ENCODE measurements at places on chromosomes 5 and 9.

GRCh38 chr5:126682856-126683255 is 82.1 kb downstream of the PHAX start:
- no peak for DNase-seq

DNA sequence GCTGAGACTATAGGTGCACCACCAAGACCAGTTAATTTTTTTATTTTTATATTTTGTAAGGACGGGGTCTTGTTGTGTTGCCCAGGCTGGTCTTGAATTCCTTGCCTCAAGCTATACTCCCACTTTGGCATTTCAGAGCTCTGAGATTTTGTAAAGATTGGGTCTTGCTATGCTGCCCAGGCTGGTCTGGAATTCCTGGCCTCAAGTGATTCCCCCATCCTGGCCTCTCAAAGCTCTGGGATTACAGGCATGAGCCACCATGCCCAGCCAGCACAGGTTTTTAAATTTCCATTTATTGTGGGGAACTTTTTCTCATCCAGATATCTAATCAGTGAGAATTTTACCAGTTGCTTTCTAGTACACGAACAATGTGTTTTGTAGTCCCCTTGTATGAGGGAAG is 156.1 kb upstream of the VLDLR start:
- DNase-seq, result no peak

GRCh38 chr5:140690376-140690932 is 716 bp downstream of the HARS1 start:
- no peak for DNase-seq

DNA sequence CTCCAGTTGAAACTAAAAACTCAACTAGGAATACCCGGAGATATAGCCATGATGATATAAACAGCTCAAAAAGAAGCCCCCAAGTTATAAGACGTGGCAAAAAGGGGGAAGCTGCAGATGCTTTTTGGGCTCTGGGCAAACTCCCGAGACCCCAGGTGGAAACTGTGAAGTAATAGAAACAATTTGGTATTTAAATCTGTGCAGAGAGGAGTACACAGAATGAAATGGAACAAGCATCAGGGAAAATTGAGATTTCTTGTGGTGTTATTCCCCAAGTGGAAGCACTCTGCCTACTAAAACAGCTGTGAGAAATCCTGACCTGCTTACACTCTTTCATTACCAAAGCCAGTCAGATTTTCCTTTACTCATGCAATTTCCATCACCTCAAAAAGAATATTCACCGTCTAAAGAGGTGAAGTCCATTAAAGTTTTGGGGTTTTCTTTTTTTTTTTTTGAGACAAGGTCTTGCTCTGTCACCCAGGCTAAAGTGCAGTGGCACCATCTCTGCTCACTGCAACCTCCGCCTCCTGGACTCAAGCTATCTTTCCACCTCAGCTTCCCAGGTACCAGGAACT is 23.5 kb downstream of the SAXO1 start:
- DNase-seq, result no peak

DNA sequence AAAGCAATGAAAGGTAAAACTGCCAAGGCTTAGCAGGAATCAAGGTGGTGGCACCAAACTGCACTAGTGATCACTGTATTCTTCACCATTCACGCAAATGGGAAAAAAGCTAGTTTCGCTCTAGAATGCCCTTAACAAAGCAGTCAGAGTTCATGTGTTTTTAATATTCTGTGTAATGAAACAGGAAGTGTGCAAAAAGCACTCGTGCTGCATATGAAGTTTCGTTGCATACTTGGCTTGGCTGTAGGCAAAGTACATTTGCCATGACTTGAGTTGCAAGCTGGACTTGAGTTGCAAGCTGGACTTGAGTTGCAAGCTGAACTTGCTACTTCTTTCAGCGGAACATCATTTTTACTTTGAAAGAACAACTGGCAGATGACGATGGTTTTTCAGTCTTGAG is 55.4 kb downstream of the FOXI1 start:
- no peak for DNase-seq

DNA sequence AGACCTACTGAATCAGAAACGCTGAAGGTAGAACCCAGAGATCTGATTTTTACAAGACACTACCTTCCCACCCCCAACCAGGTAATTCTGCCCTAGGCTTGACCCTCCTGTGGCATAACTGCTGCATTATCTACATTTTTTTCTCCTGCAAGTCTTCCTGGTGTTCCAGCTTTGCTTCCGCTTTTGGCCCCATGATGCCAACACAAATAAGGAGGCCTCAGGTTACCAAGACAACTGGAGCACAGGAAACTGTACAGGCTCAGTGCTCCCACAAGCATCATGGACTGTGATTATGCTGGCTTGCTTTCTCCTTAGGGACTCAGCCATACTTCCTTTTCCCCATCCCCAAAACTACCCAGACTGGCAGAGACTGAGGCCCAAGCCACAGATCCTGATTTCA is 6.6 kb upstream of the MSMP start:
- DNase-seq, result no peak

GRCh38 chr5:141935538-141935937 is 11.9 kb downstream of the DELE1 start:
- no peak for DNase-seq

GRCh38 chr5:94545870-94546625 is 72.4 kb downstream of the KIAA0825 start:
- DNase-seq, result no peak

GRCh38 chr5:140671472-140672125 is 1.8 kb downstream of the DND1 start:
- no peak for DNase-seq

- DNase-seq, result no peak
These were observed 473.4 kb upstream of the PAPPA start for GRCh38 chr9:115680231-115680630.

GRCh38 chr5:179131321-179131835 is 71.2 kb downstream of the ZNF354C start:
- no peak for DNase-seq

- DNase-seq, result no peak
These were observed 737 bp downstream of the SLC1A3 start for GRCh38 chr5:36607114-36607571.

DNA sequence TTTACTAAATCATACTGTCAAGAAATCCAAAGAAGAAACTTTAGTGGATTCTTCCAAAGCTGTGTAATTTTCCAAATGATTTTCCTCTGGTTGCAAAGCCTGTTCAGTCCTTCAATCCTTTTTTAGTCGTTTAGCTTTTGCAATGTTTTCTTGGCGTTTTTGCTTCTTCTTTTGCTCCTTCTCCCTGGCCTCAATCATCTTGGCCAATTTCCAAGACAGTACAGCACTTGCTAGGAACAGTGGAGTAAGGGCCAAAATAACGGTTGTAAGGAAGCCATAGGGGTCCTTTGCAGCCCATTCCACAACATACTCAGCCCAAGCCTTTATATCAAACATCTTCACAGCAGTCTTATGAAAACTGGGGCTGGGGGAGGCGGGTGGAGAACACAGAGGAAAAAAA is 2.4 kb downstream of the SMIM15 start:
- no peak for DNase-seq

GRCh38 chr5:169805527-169805934 is 168.5 kb downstream of the DOCK2 start:
- DNase-seq, result no peak

GRCh38 chr5:140548791-140549190 is 1.3 kb downstream of the EIF4EBP3 start:
- no peak for DNase-seq

DNA sequence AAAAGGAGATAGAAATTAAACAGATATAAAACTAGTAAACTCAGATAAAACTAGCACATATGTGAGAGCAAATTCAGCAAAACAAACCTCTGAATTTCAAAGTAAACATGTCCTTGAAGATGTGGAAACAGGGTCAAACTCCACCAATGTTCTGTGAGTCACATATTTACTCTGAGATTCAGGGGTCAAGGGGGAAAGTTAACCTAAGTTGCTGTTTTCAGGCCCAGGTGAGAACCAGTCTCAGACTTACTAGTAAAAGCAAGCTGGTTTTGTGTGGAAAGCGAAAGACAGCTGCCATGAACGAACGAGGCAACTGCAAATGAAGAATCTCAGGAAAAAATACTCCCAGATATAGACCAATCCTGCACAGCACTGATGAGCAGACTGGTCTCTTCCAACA is 29.0 kb downstream of the PSMB7 start:
- DNase-seq, result no peak

DNA sequence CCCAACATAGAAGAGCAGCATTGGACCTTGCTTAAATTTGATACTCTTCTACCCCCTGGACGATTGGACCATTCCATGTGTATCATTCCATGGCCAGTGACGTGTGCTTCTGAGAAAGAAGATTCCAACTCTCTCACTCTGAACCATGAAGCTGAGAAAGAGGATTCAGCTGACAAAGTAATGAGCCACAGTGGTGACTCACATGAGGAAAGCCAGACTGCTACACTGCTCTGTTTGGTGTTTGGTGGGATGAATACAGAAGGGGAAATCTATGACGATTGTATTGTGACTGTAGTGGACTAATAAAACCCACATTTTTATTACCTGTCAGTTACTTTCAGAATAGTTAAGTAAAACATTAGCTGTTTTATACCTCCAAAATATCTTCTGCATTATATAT is 7.5 kb downstream of the HSPA5 start:
- no peak for DNase-seq

DNA sequence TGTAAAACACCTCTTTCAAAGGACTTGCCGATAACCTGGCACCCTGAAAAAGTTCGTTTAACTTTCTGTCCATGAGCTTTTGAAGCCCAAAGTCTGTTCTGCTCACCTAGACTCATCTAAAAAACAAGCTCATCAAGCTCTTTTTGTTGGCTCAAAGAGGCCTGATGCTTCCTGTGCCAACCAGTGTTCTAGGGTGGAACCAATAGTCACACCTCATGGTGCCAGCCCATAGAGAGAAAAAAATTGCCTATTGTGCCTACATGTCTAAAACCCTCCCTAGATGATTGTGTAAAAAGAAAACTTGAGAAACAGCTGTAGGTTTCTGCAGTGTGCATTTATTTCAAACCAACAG is 4.7 kb downstream of the SH3RF2 start:
- DNase-seq, result peak; percentile 30

DNA sequence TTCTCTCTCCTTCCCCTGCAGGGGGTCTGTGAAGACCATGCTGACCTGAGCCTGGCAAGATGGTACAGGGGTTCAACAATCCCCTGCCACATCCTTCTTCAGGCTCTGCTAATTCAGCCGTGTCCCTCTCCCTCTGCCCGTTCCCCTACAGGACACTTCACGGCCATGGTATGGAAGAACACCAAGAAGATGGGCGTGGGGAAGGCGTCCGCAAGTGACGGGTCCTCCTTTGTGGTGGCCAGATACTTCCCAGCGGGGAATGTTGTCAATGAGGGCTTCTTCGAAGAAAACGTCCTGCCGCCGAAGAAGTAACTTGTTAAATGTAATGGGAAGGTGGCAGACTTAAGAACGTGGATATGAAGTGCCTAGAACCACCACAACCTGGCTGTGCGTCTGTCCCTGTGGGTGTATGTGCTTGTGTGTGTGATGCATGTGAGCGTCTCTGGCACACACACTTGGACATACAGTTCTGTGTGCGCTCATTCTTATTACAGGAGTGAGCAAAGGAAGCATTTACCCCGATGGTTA is 6.9 kb upstream of the CCIN start:
- no peak for DNase-seq

- DNase-seq, result no peak
These were observed 268.2 kb downstream of the SH3GL2 start for GRCh38 chr9:17846948-17847655.

DNA sequence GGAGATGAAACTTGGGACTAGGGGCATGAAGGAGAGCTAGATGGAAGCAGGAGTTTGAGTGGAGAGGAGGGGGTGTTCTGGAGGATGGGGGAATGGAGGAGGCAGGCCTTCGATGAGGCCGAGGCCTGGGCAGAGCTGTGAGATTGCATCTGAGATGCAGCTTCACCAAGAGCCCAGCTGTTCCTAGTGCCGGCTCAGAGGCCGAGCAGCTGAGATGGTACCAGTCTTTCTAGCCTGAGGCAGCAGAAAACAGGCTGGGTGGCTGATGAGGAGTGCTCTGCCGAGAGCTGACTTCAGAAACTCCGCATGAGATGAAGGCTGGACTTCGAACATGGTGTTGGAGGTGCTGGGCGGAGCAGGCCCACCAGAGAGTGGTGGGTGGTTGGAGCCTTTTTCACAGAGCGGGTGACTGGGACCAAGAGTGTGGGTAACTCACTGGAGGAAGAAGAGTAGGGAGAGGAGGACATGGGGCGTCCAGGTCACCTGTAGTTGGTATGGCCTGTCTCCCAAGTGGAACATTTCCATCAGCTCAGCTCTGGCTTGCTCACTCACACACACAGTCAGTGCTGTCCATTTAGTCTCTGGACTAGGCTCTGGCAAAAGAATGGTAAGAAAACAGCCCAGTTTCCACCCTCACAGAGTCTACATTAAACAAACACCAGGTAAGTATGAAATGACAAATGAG is 54.7 kb downstream of the TMOD1 start:
- DNase-seq, result no peak

GRCh38 chr5:172892713-172893112 is 58.7 kb downstream of the ERGIC1 start:
- DNase-seq, result no peak

DNA sequence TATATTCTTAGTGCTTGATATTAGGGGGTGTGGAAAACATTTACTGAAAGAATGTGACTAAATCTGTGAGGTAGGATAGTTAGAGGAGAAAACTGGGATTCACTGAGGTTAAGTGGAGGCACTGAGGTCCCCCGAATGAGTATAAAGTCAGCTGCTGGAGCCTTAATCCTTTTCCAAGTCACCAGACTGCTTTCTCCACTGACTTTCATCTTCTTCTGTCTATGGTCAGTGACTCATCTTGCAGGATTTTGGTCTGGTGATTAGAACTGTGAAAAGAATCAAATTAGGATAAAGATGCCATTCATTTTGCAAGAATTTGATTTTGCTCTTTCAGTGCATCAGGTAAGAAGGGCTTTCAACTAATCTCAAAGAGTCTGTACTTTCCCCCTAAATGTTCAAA is 89.3 kb upstream of the ALDH1A1 start:
- no peak for DNase-seq

DNA sequence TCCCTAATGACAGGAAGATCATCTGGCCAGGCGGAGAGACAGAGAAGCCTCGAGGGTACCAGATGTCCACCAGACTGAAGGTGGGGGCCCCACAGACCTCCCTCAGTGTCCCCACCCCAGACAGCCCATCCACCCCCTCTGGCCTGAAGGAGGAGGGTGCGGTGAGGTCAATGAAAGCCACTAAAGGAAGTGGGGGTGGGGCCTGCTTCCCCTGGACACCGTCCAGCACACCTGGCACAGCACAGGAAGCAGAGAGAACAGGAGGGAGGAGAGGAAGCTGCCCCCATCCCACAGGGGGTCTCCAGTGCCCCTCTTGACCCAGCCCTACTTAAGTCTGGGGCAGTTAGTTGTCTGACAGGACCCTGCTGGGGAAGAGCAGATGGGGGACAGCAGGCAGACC is 11.2 kb downstream of the LRRC26 start:
- DNase-seq, result no peak

- DNase-seq, result no peak
These were observed 13.6 kb downstream of the FNBP1 start for GRCh38 chr9:130029223-130029973.

- no peak for DNase-seq
These were observed 4.4 kb upstream of the ELL2 start for GRCh38 chr5:95966005-95966404.

- no peak for DNase-seq
These were observed 45.8 kb downstream of the OSMR start for GRCh38 chr5:38891563-38891962.

- no peak for DNase-seq
These were observed 73.6 kb downstream of the CYLC2 start for GRCh38 chr9:103068753-103069152.

Data from breast epithelium (tissue), 4 donors.